ENCODE measurements at places on chromosomes 2 and 18.

- no peak for DNase-seq
These were observed 67.6 kb upstream of the STAT1 start for GRCh38 chr2:191081411-191082155.

- DNase-seq, result no peak
These were observed 240.1 kb upstream of the VRK2 start for GRCh38 chr2:57806449-57806968.

GRCh38 chr2:229802785-229803184 is 88.4 kb upstream of the DNER start:
- no peak for DNase-seq

- no peak for DNase-seq
These were observed 566.0 kb downstream of the TMX3 start for GRCh38 chr18:68148863-68149262.

DNA sequence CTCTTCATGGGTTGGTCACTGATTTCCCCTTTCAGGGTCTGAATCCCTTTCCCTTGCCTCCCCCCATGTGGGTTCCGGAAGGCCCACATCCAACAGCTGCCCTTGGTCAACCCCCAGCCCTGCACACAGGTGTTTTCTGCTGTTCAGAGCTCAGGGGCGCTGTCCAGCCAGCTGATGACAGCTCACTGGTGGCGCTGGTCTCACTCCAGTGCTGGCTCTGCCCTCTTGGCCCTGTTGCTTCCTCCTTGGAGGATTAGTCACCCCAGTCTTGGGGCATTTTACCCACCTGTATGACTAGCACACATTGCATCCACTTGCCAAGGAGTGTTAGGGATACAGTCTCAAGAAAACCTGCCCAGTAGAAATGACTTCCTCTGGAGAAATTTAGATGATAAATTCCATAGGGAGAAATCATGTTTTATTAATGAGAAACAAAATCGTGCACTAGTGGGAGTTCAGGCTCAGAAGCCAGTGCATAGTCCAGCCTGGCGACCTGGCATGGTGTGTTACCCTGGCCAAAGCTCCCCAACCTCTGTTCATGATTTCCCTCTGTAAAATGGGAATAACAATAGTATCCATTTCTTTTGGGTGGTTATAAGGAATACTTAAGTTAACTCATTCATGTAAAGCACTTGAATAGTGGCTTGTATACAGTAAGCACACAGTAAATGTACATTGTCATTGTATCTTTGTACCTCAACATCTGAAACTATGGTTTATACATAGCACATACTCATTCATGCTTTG is 21.6 kb downstream of the CRIM1 start:
- DNase-seq, result no peak

- no peak for DNase-seq
These were observed 84.0 kb downstream of the BCL2L11 start for GRCh38 chr2:111204706-111205105.

DNA sequence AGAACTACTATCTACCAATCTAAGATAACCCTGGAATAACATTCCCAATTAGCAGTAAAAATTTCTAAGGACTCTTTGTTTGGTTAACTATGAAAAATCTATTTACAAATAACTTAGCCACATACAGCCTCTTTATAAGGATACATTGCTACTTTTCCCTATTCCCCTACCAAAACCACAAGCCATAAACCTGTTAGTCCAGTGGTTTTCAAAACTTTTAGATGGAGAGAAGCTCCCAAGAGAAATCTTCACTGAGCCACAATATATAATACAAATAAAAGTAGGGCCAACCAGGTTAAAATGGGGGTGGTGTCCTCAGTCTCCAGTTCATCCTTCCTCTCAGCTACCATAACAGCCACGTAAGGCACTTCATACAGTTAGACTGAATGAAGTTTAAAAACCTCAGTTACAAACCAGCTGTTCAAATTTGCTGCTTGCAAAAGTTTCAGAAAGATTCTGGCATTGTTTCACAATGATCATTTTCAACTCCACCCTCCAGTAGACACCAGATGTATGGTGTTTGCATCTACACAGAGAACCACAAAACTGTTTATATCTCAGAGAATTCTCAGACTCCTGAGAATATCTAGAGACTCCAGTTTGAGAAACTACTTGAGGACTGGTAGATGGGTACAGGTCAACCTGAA is 26.0 kb downstream of the SOS1 start:
- no peak for DNase-seq

- no peak for DNase-seq
These were observed 171.8 kb downstream of the UBR3 start for GRCh38 chr2:169999054-169999453.

DNA sequence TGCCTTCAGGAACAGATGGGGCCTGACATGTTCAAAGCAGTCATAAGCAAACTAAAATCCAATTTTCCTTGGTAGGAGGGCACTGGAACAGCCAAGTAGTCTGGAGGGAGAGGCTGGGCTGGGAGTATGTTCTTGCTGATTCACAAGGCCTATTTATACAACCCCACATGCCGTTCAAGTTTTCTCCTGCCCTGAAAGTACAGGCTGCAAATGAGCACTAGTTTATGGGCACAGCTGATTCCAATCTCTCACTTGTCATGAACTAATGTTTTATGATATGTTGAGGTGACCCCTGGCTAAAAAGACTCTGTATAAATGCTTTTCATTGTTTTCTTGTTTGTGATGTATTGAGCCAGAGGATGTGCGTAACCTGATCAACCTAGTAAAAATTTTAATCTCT is 183.4 kb upstream of the SRD5A2 start:
- no peak for DNase-seq

GRCh38 chr2:65878011-65878340 is 445.6 kb upstream of the SPRED2 start:
- DNase-seq, result no peak

GRCh38 chr2:101972621-101973434 is 18.9 kb upstream of the IL1R2 start:
- no peak for DNase-seq

- DNase-seq, result no peak
These were observed 60.6 kb upstream of the CUL3 start for GRCh38 chr2:224645722-224646121.

DNA sequence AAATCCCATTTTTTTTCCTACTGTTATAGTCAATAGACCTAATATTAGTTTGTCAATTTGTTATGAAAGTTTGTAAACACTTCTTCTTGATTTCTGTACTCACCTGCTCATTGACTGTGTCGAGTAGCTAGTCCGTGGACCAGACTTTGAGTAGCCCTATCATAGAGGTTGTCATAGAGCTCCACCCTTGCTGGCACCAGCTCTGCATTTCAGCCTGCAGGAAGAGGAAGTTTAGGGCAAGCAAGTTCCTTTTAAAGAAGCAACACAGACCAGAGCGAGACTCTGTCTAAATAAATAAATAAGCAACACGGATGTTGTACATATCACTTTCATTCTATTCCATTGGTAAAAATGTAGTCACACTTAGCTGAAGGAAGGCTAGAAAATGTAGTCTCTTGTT is 74.0 kb downstream of the MCFD2 start:
- DNase-seq, result no peak

GRCh38 chr18:3852321-3852720 is 402.3 kb downstream of the TGIF1 start:
- no peak for DNase-seq

DNA sequence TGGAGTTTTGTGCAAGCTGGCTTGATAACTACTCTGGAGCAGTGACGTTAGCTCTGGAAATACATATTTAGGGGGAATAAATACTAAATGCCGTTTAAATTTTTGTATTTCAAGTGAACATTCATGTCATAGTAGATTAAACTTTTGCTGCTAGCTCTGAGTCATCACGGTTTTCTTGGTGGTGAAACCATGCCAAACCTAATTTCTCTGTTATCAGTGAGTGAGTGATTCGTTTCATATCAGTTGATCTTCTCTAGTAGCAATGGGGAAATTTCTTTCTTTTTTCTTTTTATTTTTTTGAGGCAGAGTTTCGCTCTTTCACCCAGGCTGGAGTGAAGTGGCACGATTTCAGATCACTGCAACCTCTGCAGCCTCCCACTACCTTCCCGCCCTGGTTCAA is 211.1 kb downstream of the PTPRM start:
- DNase-seq, result no peak

DNA sequence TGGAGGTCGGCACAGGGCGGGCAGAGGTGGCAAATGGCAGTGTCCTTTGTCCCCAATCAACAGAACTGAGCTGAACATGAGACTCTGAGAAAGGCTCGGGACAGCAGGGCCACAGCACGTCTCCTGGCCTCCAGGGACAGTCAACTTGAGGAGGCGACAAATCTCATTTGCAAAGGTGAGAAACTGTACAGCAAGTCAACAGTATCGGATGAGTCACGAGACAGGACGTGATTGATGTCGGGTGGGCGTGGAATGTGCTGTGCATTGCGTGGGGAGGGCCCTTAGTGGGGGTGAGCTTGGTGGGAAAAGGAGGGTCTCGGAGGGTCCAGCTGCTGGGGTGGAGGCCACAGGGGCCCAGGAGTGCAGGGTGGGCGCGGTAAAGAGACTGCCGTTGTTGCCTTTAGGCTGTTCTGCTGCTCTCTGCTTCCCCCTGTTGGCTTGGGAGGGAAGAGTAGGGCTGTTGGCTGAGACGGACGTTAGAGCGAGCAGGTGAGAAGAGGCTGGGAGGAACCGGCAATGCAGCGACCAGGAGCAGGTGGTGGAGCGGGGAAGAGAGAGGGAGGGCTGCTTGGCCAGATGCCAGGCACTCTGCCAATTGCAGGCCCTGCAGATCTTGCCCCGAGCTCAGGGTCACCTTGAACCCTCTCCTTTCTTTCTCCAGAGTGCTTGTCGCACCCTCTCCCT is 164.3 kb downstream of the BCL2 start:
- peak; percentile 56 for DNase-seq

DNA sequence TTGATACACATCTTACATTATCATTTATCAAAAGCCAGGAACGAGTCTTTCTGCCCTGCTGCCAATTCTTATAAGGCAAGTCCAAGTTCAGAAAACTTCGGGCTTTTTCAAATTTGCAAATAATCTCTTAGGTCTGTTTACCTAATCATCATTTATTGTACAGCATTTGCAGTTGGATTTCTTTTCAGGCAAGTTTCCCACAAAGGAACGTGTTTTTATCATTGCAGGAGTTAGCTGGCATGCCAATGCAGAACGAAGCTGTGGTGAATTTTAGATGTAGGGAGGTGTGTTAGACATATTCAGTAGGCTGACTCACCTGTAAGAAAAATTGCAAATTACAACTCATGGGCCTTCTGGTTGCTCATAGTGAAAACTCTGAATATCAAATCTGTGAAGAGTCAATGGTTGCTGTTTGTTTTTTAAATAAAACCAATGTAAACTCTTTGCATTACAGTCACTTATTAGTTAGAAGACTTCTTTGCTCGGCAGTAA is 209.6 kb downstream of the SRBD1 start:
- DNase-seq, result no peak

GRCh38 chr2:201538025-201538424 is 86.5 kb downstream of the STRADB start:
- no peak for DNase-seq
